ENCODE measurements at places on chromosomes 11 and 22. TPM values are rescaled to one million over a fixed set of nuclear protein-coding genes. Genes with fewer than 3 reads are reported as not detected.

GRCh38 chr22:25765016-25765367, 23.0 kb downstream of the MYO18B start:
- no peak for DNase-seq

Gene P4HA3
- total RNA-seq: 0.38 TPM

- DNase-seq: no peak
Measured at GRCh38 chr22:17086788-17087497, 2.1 kb downstream of the IL17RA start.

- DNase-seq: no peak
Measured at GRCh38 chr11:125281831-125282595, 117.5 kb downstream of the PKNOX2 start.

Gene NXPE1
- not detected for total RNA-seq

GRCh38 chr11:75118577-75118976, 21.9 kb upstream of the OR2AT4 start:
- DNase-seq: no peak

GRCh38 chr11:7889985-7890384, 41.1 kb downstream of the OR10A6 start:
- DNase-seq: no peak

DNA sequence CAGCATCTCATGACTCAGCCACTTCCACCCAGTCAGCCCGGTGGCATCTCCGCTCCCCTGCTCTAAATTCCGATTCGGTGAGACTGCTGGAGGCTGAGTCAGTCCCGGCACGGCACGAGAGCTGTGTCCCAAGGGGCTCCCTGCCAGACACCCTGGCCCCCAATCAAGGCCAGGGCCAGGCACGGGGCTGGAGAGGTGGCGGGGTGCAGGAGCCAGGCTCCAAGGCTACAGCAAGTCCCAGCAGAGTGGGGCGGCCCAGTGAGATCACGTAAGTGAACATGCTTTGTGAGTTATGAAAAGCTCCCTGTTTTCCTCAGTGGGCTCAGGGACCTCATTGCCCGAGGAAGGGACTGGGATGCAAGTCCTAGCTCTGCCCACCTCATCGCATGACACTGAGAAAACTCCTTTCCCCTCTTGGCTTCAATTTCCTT, 3.0 kb downstream of the C11orf68 start:
- DNase-seq: peak; percentile 88

DNA sequence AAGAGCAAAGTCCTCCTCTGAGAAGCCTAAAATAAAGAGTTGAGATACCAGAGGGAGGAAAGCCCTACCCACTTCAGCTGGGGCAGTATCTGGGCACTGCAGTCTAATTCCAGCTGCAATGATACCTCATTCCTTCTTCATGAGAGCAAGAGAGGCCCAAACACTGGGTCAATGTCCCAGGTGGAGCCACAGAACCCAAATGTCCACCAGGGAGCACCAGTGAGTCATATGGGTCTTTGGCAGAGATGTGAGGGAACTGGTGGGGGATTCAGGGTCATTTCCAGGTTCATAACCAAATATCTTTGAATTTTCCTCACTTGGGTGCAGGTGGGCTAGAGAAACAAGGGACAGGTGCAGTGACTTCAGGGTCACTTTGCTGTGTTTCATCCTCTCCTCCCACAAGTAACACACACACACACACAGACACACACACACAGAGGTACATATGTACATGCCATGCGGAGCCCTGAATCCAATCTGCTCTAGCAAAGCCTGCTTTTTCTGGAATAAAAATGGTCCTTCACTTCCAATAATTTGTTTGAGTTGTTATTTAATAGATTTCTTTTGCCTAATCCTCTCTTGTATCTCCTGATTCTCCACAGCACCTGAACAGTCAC, 585.4 kb downstream of the SOX6 start:
- DNase-seq: peak; percentile 46

Gene PIWIL4
- total RNA-seq: 1.5 TPM

Gene OR10A2
- total RNA-seq: not detected

DNA sequence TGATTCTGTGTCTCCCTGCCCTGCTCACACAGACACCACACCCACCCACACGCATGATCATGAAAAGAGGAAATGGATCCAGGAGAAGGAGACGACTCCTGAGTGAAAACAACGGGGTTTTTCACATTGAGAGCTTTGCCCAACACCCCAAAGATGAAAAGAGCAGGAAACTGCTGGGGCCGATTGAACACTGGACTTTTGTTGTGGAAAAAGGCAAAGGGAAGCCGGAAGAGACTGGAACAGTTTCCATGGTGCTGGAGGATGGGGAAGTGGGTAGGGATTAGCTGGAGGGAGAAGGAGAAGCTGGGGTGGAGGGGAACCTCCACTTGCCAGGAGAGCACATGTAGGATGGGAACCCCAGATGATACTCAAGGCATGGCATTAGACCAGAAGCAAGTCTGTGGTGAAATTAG, 5.2 kb upstream of the SLC43A3 start:
- no peak for DNase-seq

Gene SPA17
- total RNA-seq: 3.5 TPM

DNA sequence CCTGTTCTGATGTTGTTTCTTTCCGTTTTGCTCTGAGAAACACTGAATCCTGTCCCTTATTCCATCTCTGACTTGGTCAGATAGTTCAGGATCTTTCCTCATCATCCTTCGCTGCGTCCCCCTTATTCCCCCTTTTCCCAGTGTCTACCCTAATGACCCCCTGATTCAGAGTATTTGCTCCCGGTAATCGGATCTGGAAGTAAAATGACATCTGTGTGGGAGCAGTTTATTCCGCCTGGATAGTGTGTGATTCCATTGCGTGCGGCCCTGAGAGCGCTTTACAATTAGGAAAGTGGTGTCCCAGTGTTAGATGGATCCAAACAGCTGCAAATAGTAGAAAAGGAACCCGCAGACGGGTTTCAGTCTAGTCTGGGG, 606 bp downstream of the DRG1 start:
- DNase-seq: no peak

- no peak for DNase-seq
Measured at GRCh38 chr11:101996111-101996510, 51.1 kb upstream of the CFAP300 start.

GRCh38 chr11:69552951-69553350, 71.5 kb downstream of the LINC01488 start:
- DNase-seq: no peak

GRCh38 chr11:57460022-57460757, at the start of gene RTN4RL2:
TSS of gene RTN4RL2 (plus strand) at chr11:57460528. CDS start at chr11:57460866, 338 bp downstream.
- no peak for DNase-seq

DNA sequence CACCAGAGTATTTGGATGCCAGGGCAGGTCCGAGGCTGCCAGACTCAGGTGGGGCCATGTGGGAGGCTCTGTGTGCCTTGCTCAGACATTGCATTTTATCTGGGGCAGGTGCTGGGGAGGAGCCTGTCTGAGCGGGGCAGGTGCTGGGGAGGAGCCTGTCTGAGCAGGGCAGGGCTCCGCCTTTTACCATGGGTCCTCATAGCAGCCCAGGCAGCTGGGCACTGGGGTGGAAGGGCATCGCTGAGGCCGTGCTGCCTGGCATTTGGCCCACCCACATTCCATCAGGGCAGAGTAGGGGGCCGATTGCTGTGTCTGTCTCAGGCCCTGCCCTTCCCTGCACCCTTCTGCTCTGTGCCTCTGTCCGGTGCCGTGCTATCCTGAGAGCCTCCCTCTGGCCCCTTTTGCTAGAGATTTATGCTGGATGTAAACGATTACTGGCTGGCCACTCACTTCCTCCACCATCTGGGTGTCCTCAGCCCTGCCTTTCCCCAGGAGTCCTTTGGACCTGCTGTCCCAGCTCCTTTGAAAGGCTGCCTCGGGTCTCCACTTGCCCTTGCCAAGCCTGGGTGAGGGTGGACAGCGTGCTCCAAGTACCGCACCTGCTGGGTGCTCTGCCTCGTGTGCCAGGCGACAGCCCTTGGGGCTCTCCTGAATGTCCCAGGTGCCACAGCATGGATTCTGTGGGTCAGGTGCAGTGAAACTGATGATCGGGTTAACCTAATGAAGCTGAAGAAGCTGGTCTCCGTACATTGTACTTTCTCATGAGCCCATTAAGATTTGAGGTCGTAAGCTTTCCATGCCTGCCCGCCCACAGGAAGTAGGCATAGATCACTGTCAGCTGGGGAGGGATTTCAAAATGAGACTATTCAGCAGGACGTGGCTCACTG, 281.6 kb downstream of the TBC1D22A start:
- no peak for DNase-seq

Gene BAIAP2L2
- total RNA-seq: 0.65 TPM

Gene TMEM223
- total RNA-seq: 17.6 TPM

- DNase-seq: no peak
Measured at GRCh38 chr11:58060939-58061672, 30.4 kb downstream of the OR6Q1 start.

Gene BTG4
- total RNA-seq: not detected

DNA sequence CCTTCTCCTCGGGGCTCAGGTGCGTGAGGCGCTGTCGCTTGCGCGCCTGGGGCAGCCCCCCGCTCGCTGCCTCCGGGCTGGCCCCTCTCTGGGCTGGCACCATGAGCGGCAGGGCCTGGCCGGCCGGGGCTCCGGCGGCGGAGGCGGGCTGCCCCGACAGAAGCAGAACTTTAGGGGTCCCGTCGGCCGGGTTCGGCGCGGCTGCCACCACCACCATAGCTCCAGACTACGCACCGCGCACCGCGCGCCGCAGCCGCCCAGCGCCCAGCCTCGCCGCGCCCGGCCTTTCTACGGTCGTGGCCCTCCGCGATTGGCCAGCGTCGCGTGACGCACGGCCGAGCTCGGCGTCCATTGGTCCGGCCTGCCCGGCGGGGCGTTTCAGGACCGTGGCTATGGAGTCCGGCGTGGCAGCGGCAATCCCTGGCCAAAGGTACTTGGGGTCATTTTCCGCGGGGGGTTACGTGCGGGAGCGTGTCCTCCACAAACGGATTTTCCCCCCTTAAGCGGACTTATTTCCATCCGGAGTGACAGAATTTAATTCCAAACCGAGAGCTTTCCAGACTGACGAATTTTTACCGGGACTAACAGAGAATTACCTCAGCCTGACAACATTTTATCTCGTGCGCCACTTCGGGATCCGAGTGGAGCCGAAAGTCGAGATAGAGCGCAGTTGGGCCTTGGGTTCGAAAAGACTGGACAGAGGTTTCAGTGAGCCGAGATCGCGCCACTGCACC, at the start of gene XBP1:
XBP1 (minus strand) TSS at position 262 of the 734 bp plus-strand sequence.
- peak; percentile 97 for DNase-seq

Gene C1QTNF4
- 0.47 TPM for total RNA-seq

- no peak for DNase-seq
Measured at GRCh38 chr11:23497040-23497439, 636.8 kb upstream of the CCDC179 start.

Gene TST
- total RNA-seq: 35.5 TPM

Gene ZNF280B
- 1.4 TPM for total RNA-seq

Gene UBQLNL
- total RNA-seq: 0.16 TPM

DNA sequence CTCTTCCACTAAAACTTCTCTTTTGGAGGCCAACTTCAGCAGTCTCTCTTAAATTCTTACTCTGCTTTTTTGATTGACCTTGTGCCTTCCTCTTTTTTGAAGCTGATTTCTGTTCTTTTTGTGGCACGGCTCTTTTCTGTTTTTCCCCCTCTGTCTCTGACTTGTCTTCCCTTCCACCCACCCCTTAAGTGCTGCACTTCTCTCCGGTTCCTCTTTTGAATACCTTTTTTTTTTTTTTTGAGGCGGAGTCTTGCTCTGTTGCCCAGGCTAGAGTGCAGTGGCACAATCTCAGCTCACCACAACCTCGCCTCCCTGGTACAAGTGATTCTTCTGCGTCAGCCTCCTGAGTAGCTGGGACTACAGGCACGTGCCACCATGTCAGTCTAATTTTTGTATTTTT, 211.9 kb downstream of the BLID start:
- DNase-seq: no peak

GRCh38 chr22:44815099-44816070, 63.0 kb downstream of the ARHGAP8 start:
- DNase-seq: peak; percentile 7
